ENCODE measurements at places on chromosomes 7 and 10. TPM values are rescaled to one million over a fixed set of nuclear protein-coding genes. Genes with fewer than 3 reads are reported as not detected.

GRCh38 chr7:133481676-133482075 is 228.8 kb downstream of the EXOC4 start:
- ATAC-seq: no peak

DNA sequence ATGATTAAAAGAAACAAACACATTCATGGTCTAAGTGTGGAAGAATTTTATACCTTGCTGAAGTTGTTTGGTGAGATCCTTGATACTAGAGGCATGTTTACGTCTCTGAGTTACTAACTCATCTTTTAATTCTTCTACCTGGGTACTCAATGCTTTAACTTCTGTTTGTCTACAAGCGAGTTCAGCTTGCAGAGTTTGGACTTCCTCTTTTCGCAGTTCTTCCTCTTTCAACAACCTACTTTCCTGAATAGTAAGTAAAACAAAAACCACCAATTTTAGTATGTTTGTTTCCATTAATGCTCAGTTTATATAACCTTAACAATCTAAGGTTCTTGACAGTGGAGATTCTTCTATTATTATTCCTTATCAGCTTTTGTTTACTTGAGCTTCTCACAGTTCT is 42.9 kb downstream of the CCDC186 start:
- no peak for ATAC-seq

DNA sequence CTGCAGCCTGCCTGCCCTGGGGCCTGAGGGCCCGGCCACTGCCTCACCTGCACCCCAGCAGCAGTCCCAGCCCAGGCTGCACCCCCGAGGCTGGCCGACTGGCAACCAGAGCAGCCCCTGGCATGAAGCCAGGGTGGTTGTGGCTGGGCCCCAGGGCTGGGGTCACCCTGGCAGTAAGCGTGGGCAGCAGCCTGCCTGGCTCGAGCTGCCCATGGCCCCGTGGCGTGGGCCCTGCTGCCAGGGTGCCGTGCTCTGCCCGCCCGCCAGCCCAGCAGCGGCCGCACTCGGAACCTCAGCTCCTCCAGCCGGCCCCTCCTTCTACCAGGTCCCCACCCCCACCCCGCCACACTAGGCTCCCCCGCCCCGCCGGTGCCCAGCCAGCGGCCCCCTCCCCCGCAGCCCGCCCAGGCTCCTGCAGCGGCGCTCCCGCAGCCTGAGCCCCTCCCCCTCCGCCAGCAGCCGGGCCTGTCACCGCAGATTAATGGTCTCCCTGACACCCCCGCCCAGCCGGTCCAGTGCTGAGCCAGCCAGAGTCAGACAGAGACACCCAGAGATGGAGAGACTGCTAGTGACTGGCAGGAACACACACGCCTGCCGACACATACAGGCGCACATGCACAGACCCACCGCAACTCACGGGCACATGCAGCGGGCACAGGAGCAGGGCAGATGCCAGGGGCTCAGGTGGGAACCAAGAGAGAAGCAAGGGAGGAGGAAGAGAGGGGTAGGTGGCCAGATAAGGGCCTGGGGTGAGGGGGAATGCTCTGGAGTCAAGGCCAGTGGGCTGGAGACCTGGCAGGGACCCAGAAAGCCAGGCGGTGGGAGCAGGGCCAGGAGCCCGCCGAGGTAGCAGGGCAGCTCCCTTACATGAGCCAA is 22.4 kb downstream of the KCNH2 start:
- peak; percentile 67 for ATAC-seq

ADRB1 gene
- total RNA-seq: 7.8 TPM

IQUB gene
- 6.3 TPM for total RNA-seq

EVX1 gene
- total RNA-seq: not detected

TCAF2 gene
- total RNA-seq: 3.2 TPM

All from gastroesophageal sphincter (tissue), 4 donors.